ENCODE measurements at places on chromosomes 2 and 18.

DNA sequence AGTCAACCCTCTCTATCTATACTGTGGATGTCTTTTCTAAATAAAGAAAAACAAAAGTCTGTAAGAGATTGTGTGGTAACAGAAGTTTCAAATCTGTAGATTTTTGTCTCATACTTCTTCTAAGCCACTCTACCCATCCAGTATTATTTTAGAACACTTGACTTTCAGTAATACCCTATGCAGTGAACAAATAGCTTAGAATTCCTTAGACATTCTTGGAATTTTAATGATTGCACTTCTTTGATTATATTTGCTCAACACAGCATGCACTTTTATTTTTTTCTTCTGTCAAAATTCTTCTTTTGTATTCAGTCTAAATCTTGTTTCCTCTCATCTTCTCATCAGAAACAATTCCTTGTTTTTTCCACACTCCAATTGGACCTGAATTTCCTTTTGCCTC lies 1080.2 kb downstream of the SUCLG1 start:
- DNase-seq = no peak

- DNase-seq = no peak
Observed at GRCh38 chr2:74008761-74009395, 24.2 kb downstream of the TET3 start.

GRCh38 chr2:104826016-104826415 lies 27.9 kb upstream of the POU3F3 start:
- DNase-seq = no peak

- DNase-seq = no peak
Observed at GRCh38 chr2:177268187-177268871, 3.8 kb upstream of the NFE2L2 start.

DNA sequence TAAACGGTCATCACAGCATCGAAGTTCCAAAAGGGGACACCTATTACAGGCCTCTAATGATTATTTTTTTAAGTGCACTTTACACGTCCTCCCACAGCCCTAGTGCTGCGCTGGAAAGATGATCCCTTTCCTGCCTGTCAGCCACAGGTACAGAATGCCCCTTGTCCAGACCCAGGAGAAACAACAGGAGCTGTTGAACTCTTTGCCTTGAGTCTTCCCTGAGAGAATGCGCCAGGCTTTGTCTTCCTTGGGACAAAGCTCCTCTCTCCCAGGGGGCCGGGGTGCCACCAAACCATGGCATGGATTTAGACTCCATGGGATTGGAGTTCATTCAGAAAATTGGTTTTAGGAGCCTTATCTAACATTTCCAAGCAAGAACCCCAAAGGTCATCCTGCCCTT lies 319.0 kb upstream of the SOX11 start:
- DNase-seq = no peak

GRCh38 chr2:109173311-109174171 lies 44.5 kb downstream of the SH3RF3 start:
- no peak for DNase-seq

- DNase-seq = no peak
Observed at GRCh38 chr2:70344195-70344594, 42.3 kb upstream of the FAM136A start.

GRCh38 chr18:37871561-37871960 lies 306.0 kb upstream of the CELF4 start:
- no peak for DNase-seq

- DNase-seq = no peak
Observed at GRCh38 chr2:37583867-37584266, 87.6 kb downstream of the CDC42EP3 start.

DNA sequence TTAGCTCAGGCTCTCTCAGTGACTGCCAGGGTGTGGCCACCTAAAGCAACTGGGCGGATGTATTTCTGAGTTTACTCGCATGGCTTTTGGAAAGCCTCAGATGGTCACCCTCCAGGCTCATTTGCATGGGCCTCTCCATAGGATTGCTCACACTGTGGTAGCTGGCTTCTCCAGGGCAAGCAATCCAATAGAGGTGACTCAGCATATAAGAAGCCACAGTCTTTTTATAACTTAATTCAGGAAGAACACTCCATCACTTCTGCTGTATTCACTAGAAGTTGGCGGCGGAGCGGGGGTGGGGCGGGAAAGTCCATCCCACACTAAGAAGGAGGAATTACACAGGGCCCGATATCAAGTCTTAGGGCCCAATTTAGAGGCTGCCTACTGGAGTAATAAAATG lies 3.6 kb upstream of the DOK6 start:
- DNase-seq = no peak

DNA sequence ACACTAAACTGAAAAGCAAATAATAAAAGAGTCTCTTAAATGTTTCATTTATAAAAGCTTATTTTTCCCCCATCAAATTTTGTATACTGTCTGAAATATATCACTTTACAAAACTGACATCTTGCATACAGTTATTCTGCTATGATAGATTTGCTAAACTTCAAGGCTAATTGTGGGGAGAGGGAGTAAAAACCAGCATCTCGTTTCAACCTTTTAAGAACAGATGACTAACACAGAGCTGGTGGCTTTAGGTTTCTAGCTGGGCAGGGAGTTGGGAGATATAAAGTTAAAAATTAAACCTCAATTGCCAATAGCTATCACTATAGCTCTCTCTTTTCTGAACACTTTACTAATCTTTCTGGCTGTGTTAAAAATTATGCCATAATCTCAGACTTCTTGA lies 23.5 kb downstream of the C1D start:
- no peak for DNase-seq

DNA sequence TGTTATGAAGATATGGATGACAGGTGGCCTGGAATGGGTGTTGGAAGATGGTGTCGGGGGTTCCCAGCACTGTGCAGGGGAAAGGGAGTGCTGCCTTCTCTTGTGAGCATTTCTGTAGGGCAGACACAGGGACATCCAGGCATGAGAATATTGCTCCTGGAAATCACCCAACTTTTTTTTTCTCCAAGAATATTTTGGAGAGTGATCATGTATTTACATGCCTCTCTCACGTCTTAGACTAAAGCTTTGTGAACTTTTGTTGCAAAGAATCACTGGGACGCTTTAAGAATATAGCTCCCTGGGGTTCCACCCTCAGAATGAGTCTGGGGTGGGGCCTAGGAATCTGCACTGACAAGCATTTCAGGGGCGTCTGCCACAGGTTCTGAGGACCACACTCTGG lies 68.7 kb downstream of the VWA3B start:
- no peak for DNase-seq

DNA sequence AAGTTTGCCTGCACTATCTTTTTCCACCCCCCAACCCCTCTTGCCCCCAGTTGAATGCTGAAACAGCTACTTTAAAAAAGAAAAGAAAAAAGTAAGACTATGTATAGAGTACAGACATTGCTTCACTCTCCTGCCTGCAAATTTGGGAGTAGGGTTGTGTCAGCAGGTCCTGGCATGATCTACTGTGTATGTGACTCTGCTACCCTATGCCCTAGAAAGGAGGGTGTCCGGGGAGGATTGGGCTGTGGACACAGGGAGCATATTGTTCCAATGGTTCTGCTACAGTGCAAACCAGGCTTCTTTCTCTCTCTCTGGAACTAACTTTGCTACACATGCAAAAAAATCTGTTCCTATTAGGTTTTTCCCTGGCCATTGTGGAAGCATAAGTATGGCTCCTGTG lies 9.9 kb upstream of the ZEB2 start:
- DNase-seq = no peak

DNA sequence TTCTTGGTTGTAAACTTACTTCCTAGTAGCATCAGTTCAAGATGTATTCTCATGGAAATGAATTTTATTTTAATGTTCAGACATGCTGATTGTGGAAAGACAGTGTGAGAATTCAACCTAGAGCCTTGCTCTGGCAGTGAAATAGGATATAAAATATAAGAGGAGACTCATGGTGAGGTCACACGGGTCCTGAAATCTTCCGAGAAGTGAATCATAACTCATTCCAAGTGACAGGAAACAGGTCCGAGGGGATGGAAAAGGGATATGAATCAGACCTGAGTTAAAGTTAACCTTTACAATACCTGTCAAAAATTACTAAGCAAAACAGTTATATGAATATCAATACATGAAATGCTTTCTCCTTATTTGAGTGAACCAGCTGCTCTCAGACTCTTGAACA lies 185.2 kb upstream of the LRRTM1 start:
- no peak for DNase-seq

- no peak for DNase-seq
Observed at GRCh38 chr2:219490186-219490585, 8.5 kb upstream of the GMPPA start.

DNA sequence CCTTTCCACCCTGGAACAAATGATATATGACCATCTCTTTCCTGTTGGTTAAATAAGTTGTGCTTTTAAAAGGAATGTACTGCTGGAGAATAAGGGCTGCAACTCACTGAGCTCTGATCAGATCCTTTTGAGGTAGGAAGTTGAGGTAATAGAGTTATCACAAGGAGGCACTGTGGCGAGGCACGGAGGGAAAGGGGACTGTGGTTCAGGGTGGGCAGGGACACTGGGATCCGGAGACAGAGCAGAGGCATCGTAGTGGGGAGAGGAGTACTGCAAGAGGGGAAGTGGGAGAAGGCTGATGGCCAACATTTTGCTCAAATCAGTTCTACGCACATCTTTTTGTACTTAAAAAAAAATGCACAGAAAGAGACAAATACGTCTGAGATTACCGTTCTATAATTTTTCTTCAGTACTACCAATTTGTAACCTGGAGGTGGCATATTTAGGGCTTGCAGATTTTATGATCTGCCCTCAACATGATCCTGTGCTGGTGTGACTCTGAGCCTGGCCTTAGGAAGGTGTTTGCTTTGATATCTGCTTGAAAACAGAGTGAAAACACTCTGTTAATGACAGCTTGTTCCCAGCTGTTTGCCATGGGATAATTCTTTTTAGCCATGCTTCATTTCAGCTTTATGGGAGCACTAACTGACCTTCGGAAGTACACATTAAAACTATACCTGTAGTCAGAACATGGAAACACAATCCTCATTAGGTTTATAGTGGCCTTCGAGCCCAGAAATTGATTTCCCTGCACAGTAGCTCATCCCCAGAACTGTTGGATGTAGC lies 168.1 kb downstream of the KCNE4 start:
- DNase-seq = no peak

GRCh38 chr2:180001726-180002125 lies 5.4 kb downstream of the CWC22 start:
- DNase-seq = no peak

DNA sequence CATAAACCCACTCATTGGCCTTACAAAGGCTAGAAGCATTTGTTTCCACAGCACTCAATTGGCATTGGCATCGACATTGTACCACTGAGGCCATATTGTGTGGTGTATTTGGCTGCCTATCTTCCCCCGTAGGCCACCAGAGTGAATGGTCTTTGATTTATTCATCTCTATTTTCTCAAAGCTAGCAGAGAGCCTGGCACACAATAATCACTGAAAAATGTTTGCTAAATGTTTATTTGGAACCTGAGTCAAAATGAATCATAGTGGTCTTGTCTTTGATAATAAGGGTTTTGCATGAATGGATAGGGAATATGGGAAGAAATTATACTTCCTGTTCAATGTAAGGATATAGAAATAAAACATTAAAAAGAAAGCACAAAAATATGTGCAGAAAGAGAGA lies 107.3 kb upstream of the SLC8A1 start:
- DNase-seq = no peak

DNA sequence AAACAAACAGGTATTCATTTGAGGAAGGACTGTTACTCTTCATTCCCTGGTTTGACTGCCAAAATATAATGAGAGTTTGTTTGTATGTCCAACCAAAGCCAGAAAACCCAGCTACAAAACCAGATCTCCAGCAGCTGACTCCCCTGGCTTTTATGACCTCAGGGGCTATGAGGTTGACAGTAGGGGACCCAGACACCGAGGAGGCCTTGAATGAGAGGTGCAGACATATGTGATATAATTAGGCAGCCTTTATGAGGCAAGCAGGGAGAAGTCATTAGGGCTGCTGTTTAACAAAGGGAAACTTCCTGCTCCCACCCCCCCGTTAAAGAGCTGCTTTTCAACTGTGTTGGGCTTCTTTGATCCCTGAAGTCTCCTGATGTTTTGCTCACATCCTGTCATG lies 236.7 kb downstream of the SLC4A3 start:
- no peak for DNase-seq

GRCh38 chr2:59204040-59204439 lies 962.9 kb upstream of the FANCL start:
- no peak for DNase-seq

DNA sequence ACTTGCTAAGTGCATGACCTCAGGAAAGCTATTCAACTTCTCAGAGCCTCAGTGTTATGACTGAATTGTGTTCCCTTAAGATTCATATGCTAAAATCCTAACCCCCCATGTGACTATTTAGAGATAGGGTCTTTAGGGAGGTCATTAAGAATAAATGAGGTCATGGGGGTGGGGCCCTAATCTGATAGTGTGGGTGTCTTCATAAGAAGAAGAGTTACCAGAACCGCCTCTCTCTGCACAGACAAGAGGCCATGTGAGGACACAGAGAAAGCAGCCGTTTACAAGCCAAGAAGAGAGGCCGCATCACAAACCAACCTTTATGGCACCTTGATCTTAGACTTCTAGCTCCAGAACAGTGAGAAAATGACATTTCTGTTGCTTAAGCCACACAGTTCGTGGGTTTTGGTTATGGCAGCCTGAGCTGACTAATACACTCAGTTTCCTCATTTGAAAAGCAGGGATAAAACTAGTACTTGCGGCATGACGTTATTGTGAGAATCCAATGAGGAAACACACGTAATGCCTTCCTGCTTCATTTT lies 9.9 kb downstream of the SH2D6 start:
- no peak for DNase-seq

DNA sequence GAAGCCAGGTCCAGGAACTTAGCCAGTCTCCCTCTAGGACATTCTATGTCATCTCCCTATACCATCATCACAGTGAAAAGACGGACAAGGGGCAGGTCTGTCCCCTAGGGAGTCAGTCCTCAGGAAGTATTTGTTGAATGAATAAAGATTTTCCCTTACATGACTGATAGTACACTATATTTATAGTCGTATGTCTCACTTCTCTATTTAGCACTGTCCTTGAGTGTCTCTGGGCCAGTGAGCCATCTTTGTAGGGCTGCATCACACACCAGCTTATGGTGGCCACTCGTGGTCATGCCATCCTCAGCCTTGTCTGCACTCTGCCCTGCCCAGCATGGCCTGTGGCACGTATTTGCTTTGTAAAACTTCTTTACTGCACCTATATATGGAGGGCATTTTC lies 25.8 kb downstream of the PTPN18 start:
- DNase-seq = no peak

DNA sequence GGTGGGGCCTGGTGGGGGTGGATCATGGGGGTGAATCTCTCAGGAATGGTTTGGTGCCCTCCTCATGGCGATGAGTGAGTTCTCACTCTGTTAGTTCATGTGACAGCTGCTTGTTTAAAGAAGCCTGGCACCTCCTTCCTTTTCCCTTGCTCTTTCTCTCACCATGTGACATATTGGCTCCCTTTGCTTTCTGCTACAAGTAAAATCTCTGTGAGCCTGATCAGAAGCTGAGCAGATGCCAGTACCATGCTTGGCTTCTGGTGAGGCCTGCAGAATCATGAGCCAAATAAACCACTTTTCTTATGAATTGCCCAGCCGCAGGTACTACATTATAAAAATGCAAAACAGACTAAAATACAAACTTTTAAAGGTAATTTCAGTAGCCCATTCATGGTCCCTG lies 73.4 kb upstream of the TEX51 start:
- no peak for DNase-seq
